Stimulated activated CD4-positive, alpha-beta T cell treated with anti-CD3 and anti-CD28 coated beads, TNF-alpha, amount 100 ng/mL, for 1 hour (primary cell): ENCODE measurements at places on chromosomes 6 and 20.

DNA sequence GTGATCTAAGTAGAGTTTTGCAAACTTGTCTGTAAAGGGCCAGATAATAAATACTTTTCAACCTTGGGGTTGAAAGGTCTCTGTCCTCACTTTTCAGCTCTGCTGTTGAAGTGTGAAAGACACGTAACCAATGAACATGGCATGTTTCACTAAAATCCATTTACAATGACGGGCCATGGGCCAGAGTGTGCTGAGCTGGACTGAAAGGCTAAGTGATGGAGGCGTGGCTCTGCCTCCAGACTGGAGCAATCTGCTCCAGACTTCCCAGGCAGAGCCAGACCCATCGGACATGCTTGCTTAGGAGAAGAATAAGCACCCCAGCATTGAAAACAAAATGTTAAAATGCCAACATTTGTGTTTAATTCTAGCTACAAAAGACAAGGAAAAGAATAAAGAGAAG lies 41.4 kb downstream of the SCAND1 start:
- DNase-seq, result no peak

GRCh38 chr20:35637276-35637675 lies 21.6 kb downstream of the SPAG4 start:
- DNase-seq, result no peak

- DNase-seq, result peak; percentile 69
These were observed 814 bp upstream of the HSP90AB1 start for GRCh38 chr6:44245912-44246662.

DNA sequence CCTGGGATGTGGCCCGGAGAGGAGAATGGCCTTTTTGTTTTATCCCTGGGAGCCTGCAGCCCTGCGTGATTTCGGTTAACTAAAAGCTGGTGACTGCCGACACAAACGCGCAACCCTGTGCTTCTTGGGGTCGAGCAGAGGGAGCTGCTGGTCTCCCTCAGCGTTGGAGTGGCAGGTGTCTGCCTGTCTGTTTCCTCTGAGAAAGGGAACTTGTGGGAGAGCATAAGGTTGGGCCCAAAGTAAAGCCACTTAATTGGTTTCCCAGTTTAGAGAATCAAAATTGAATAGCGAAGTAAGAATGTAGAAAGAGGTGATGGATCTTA lies 500 bp downstream of the LTV1 start:
- DNase-seq, result no peak

DNA sequence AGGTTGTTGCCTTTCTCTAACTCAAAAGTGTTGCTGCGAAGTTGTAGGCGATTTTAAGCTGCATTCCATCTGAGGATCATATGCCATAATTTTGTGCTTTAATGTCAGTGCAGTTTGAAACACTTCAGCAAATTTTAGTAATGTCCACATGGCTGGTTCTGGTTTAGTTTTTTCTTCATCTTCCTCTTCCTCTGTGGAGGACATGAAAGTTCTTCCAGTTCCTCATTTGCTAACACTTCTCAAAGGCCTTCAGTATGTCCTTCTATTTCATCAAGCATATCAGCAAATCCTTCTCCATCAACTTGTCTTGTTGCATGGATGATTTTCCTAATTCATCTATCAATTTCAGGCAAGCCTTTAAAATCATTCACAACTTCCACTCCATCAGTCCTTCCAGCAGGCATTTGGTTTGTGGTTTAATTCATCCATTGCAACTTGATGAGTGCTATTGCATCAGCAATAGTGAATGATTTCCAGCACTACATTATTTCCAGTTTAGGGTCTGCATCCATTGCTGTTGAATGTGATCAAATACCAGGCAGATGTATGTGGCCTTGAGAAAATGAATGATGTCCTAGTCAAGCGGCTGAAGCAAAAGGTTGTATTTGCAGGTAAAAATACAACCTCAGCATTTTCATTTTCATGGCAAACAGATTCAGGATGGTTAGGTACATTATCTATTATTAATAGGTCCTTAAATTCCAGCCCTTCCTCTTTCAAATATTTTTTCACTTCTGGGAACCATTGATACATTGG lies 20.2 kb downstream of the SHLD1 start:
- no peak for DNase-seq

- DNase-seq, result no peak
These were observed 35.7 kb downstream of the RALY start for GRCh38 chr20:34029415-34029814.

GRCh38 chr6:10433322-10433721 lies 18.4 kb upstream of the TFAP2A start:
- DNase-seq, result no peak

DNA sequence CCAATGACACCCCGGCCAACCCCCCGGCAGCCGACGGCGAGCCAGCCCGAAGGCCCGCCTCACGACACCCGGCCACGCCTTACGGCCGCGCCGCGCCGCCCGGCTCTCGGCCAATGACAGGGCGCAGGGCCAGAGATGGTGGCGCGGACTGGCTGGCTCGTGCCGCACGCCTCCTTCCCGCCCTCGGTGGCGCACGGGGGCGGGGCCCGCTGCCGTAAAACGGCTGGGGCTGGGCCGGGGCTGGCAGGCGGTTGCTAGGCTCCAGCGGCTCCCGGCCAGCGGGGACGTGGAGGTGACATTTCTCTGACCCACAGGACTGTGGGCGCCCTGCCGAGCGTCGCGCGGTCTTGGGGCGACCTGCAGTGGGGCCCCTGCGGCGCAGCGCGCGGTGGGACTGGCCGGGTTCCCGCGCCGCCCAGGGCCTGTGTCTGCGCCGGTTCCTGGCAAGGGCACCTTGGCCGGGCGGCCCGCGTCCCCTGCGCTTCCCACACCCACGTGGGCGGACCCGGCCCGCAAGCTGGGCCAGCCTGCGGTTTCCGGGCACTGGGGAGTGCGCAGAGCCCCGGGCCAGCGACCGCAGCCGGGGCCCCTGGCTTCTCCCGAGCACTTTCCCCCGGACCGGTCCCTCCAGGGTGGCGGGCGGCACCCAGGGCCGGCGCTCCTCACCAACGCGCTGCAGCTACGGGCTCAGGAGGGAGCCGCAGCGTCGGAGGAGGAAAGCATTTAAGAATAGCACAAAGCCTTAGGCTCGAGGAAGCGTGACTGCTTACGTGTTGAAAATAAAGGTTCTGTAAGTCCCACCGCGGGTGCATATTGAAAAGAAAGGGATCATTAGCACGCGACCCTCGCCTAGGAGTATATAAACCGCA lies at the start of gene MPC1:
Gene MPC1 (minus strand): TSS at position 8 of the 869 bp plus-strand sequence. CDS start 64 bp downstream, outside the sequence.
- peak; percentile 88 for DNase-seq

DNA sequence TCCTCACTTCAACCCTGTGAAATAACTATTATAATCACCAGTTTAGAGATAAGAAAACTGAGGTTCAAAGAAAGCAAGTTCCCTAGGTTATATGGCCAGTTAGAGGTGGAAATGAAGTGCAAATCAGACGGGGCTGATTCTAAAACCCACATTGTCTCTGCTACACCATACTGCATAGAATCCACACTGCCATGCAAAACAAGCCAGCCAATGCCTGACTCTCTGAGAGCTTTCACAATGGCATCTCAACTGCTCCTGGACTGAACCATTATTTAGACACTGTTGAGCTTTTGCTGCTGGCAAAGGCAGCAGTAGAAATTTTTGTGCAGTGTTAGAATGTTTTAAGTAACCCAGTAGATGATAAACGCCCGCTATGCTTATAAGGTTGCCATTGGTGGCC lies 195.2 kb upstream of the CNR1 start:
- no peak for DNase-seq

- DNase-seq, result no peak
These were observed 4.4 kb downstream of the ZNF335 start for GRCh38 chr20:45967551-45968080.

DNA sequence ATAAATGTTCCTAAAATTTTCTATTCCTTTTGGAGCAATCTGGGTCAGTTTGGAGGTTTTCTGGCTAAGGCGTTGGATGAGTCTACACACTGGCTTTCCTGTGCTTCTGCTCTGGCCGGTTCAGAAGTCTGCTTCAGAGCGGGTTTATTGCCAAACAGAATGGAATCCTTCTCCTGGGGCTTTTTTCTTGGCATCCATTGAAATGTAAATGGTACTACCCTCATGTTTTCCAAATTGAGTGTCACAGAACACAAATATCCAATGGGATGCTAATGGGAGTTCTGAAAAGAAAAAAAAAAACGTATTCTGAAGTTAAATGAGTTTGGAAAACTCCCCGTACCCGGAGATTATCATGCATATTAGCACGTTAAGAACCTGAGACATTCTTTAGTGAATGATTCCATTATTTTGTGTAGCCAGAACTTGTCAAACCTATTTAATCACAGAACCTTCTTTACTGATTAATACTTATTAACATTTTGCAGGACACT lies 930.3 kb downstream of the QKI start:
- DNase-seq, result no peak

DNA sequence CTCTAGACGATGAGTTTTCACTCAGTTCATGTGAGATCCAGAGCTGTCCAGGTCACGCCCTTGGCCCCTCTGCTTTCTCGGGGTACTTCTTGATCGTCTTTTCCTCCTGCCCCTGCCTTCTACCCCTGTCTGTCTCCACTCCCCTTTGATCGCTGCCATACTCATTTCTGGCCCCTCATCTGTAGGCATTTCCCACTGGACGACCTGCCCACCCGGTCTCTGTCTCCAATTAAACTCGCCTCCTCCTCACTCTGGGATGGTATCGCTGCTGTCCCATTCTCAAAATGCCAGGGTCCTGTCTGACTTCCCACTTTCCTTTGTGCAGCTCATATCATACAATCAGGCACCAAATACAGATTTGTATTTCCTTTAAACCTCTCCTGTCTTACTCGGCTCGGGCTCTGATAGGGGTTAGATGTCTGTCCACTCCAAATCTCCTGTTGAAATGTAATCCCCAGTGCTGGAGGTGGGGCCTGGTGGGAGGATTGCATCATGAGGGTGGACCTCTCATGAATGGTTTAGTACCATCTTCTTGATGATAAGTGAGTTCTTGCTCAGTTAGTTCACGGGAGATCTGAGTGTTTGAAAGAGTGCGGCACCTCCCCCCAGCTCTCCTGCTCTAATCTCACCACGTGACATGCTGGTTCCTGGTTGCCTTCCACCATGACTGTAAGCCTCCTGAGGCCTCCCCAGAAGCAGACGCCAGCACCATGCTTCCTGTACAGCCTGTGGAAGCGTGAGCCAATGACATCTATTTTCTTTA lies 3.5 kb upstream of the SYNJ2 start:
- no peak for DNase-seq

- DNase-seq, result no peak
These were observed 3.5 kb upstream of the PLCG1 start for GRCh38 chr20:41133709-41134361.

GRCh38 chr20:56362833-56363413 lies 4.1 kb downstream of the FAM210B start:
- no peak for DNase-seq

DNA sequence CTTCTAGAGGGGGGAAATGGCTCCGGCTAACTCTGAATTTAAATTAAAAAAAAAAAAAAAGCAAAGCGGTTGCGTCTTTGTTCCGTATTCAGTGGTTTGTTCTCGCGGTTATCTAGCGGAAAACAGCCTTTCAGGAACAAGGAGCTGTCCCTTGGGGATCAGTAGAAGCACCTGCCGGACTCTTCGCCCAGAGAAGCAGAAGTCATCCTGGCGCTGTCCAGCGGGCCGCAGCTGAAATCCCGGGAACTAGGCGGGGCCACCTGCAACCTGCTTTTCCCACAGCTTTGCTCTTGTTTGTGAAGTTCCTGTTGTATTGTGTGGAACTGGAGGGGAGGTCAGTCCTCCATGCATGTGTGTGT lies 43.9 kb upstream of the GJE1 start:
- no peak for DNase-seq

GRCh38 chr6:33198159-33198852 lies 2.2 kb downstream of the RXRB start:
- DNase-seq, result no peak

- no peak for DNase-seq
These were observed 5.9 kb downstream of the PXDC1 start for GRCh38 chr6:3745566-3746118.

GRCh38 chr20:33561692-33562601 lies 72.1 kb downstream of the CBFA2T2 start:
- DNase-seq, result no peak

DNA sequence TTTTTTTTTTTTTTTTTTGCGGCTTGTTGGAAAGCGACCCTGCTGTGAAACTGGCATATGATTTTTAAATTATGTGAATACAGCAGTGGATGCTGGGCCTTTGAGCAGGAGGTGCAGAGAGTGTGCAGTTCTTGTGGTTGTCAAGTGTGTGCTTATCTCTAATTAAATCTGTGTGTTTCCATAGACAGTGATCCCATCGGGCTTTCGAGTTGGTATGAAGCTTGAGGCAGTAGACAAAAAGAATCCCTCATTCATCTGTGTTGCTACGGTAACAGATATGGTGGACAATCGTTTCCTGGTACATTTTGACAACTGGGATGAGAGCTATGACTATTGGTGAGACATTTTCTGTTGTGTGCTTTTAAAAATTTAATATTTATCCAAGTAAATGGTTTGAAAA lies 52.4 kb downstream of the L3MBTL3 start:
- no peak for DNase-seq

- DNase-seq, result no peak
These were observed 28.7 kb downstream of the LAMA4 start for GRCh38 chr6:112225691-112226090.

- DNase-seq, result peak; percentile 63
These were observed 9.8 kb upstream of the HECA start for GRCh38 chr6:139124887-139125672.

DNA sequence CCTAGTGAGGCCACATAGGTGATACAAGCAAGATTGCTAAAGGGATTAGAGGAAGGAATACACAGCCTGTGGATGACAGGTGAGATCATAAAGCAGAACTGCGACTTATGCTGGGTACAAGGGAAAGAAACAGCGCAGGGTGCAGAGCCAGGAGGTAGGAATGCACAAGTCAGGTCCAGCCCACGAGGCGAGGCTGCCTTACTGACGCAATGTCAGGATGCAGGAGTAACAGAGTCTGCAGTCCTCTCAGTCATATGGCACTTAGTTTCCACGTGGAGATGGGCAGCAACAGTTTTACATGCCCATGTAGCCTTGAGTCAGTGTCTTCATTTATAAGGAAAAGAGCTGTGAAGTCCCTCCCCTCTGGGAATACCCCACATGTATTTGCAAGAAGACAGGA lies 210.9 kb downstream of the SYNE1 start:
- no peak for DNase-seq

DNA sequence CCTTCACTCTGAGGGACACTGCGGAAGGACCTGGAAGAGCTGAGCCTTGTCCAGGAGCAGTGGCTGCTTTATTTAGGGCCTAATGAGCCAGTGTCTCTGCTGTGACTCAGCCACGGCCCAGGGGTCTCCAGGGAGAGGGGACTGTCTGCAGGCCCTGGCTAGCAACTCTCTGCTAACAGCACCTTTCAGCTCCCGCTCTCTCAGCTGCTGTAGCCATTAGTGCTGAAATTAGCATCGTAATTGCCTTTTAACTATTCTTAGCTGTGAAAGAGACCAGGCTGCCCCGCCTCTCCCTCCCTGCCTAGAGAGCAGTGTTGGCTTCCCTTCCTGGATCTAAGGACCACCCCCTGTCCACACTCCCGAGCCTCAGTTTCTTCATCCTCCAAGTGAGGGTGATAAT lies 53.1 kb upstream of the SLC32A1 start:
- no peak for DNase-seq

DNA sequence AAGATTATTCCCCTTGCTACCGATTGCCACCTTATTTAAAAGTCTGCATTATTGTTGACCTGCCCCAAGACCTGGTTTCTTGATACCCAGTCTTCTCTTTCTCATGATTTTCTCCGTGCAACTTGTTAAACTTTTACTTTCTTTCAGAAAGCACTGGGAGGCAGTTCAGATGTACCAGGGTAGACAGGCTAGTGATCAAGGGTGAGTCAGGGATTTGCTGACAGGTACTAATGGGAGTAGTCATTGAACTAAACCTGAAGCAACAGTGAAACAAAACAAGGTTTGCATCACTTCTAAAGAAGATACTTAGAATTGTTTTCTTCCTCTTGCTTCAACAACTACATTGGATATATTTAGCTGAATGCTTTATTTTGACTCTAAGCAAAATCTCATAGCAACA lies 124.4 kb downstream of the KCNQ5 start:
- DNase-seq, result no peak
